ENCODE measurements at places on chromosomes 13 and 19. TPM values are rescaled to one million over a fixed set of nuclear protein-coding genes. Genes with fewer than 3 reads are reported as not detected.

The CACNG7 gene
- 0.23 TPM for total RNA-seq

The PTGIR gene
- not detected for total RNA-seq

The GSX1 gene
- not detected for total RNA-seq

The ZNF729 gene
- total RNA-seq = not detected

The RPS19 gene
- 611 TPM for total RNA-seq

The MBD3L2 gene
- total RNA-seq = not detected

The CLEC4G gene
- total RNA-seq = not detected

The WIZ gene
- total RNA-seq = 21.5 TPM

The CBARP gene
- 4.6 TPM for total RNA-seq

The ZNF575 gene
- not detected for total RNA-seq

The CYP2F1 gene
- total RNA-seq = not detected

The GRIN3B gene
- total RNA-seq = 0.19 TPM

The DIRAS1 gene
- total RNA-seq = 2.5 TPM

The IL4I1 gene
- total RNA-seq = 0.34 TPM

The PSG6 gene
- total RNA-seq = not detected

The DLL3 gene
- 2.6 TPM for total RNA-seq

The POU4F1 gene
- total RNA-seq = 0.29 TPM

The NAPSA gene
- total RNA-seq = not detected

The ZNF283 gene
- 8.2 TPM for total RNA-seq

The WDR87 gene
- total RNA-seq = not detected

The ERICH4 gene
- total RNA-seq = not detected

The MADCAM1 gene
- 0.23 TPM for total RNA-seq

The C19orf67 gene
- total RNA-seq = not detected

The SHISA2 gene
- 65.7 TPM for total RNA-seq

The WDR62 gene
- 23.6 TPM for total RNA-seq

The ZNF808 gene
- 16.1 TPM for total RNA-seq

The ZNF534 gene
- not detected for total RNA-seq
